SK-MEL-5 (cell line): ENCODE measurements at places on chromosomes 2 and 18.

- DNase-seq = no peak
Observed at GRCh38 chr2:136359121-136359965, 241.4 kb upstream of the CXCR4 start.

- DNase-seq = peak; percentile 62
Observed at GRCh38 chr2:96413323-96413722, 77.8 kb downstream of the NCAPH start.

- no peak for DNase-seq
Observed at GRCh38 chr2:98734823-98735260, 3.9 kb upstream of the MGAT4A start.

DNA sequence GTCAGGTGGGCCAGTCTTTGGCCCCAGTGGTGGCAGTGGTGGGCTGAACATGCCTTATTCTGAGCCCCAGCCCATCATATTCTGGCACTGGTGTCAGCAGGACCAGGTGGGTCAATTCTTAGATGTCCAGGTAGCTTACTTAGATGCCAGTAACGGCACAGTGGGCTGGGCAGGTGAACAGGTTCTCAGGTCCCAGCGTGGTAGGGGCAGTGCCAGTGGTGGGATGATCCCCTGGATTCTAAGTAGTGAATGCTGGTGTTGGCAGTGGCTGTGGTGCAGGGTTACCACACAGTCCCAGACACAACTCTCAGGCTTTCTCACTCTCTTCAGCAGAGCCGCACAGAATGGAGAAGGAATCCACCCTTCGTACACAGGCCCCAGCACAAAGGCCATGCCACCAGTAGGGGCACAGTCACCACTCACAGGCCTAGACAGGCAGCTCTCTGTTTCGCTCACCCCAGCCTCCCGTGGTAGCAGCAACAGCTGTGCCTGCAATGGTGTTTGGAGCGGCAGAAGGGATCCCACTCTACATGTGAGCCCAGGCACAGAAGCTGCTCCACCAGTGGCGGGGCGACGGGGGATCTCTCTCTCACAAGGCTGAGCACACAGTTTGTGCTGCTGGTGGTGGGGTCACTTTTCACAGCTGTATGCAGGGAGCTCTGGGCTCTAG is 97.3 kb downstream of the ANKRD12 start:
- DNase-seq = no peak

DNA sequence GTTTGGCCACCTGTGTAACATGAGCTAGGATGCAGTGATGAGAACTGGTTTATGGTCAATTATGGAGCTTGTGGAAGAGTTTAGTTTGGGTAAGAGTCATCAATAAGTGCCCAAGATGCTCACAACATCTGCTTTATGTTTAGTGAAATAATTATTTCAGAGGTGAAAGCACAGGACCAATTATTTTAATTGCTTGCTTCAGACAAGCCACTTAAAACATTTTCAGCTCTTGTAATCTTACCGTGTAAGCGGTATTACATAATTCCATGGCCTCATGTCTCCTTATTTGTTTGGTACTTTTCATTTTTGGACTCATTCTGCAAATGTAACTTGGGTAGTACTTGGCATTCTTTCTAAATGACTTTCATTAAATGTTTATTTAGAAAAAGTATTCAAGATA is 5.4 kb downstream of the B3GNT2 start:
- no peak for DNase-seq

GRCh38 chr18:58520969-58521368 is 107.9 kb downstream of the ALPK2 start:
- DNase-seq = no peak

- DNase-seq = no peak
Observed at GRCh38 chr2:168738062-168738461, 64.4 kb upstream of the NOSTRIN start.

- no peak for DNase-seq
Observed at GRCh38 chr18:64518191-64518590, 369.3 kb upstream of the LINC00305 start.

DNA sequence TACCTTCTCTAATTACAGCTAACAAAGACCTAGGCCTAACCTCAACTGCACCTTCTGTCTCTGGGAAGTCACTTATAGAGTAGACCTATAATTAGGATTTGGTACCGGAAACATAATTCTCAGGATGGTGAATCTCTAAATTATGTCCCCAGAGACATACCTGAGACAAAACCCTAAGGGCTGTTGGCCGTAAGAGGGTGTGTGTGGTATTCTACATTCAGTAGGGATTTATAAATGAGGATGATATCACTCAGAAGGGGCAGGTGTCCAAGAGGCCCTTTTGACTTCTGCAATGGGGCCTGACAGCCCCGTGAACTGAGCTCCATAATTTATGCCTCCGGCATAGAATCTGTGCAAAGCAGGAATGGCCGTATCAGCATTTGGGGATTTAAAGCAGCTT is 13.5 kb upstream of the DARS1 start:
- DNase-seq = no peak
